ENCODE measurements at places on chromosomes 13 and 19.

DNA sequence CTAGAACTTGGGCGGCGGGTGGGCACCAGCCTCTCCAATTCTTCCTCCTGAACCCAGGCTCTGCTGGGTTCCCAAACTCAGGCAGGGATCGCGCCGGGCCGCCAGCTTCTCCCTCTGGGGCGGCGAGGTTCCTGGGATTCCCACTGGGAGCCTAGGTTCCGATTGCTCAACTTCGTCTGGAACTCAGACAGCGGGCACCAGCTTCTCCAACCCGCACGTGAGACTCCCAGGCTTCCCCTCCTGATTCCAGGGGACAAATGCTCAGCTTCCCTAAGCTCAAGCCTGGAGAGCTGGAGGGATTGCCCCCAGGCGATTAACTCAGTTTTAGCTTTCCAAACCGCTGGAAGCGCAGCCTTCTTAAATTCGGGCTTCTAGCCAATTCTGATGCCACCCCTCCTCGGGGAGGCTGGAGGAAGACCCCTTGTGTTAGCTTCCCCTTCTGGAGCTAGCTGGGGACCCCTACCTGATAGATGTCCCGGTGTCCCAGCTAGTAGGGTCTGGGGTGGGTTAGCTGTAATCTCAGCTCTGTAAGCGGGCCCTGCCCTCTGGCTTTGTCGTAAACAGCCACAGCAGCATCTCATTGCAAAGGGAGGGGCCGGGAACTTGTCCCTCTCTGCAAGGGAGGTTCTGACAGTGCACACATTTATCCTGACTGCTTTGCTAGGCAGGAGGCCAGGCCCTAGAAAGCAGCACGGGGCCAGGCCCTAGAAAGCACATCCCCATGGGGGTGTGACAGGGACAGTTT lies 671 bp downstream of the MCOLN1 start:
- no peak for DNase-seq

DNA sequence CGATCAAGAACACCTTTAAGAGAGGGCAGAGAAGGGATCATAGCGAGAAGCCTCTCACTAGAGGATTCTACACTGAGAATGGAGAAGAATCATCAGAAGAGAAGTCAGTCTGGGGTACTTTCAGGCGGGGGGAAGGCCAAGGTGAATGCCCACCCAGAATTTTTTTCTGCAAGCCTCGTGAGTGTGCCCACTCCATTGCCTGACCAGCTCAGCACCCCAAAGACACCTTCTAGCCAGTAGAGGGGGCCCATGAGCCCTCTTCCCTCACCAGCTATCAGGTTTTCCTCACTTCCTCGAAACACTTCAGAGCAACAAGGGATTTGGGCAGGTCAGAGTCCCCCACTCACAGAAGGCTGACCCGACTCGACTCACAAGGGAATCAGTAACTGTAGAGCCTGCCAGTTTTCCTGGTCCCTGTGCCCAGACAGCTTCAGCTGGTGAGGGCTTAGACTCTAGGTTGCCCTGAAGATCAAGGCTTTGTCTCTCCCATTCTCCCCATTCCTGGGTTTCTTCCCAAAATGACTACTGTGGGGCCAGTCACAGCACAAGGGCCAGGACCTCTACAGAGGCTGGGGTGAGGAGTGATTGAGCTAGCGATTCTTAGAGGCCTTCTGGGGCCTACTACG lies 18.4 kb downstream of the NLRP13 start:
- DNase-seq: no peak

DNA sequence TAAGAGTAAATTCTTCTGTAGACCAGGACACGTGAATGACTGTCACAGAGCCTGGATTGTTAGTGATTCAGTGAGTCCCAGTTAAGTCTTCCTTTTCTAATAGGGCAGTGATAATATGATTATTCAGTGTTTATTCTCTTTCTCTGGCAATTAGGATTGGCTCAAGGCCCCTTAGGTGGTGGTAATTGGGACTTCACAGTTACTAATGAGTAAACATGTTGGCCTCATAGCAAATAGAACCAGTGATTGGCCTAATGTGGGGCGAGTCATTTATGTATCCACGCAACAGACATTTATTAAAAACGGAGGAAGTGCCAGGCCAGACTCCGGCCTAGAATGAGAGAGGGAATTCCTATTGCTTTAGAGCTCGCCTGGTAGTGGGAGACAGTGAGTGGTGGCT lies 72.4 kb downstream of the SHISA2 start:
- DNase-seq: no peak

- DNase-seq: no peak
These were observed 224.4 kb upstream of the HTR2A start for GRCh38 chr13:47121092-47121763.

DNA sequence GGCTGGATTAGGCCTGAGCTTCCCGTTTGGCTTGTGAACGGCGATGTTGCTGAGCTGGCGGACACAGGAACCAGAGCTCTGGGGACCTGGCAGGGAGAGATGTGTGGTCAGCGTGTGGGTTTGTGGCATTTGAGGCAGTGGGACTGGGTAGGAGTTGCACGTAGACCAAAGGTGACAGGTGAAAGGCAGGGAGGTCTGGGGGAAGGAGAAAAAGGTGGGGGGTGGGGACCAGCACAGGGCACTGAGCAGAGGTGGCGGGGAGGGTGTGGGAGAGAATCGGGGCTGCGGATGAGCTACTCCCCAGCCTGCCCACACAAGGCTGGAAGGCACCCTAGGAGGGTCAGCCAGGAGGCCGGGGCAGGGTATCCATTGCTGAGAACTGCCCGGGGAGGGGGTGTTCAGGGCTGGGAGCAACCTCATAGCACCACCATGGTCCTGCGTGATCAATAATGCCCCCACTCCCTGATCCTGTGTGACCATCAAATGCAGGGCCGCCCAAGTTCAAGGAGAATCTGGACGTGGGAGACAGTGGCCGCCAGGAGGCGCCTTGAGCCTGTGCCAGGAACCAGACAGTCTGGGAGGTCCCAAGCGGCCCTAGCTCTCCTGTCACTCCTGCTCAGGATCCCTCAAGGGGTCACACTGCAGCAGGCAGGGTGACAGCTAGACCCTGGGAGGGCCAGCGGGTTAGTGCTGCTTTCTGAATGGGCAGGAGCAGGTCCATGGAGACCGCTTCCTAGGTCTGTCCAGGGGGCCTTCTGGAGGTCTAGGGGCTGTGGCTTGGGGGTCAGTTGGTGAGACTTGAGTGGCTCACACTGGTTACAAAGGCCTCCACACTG lies 12.8 kb upstream of the SELENOW start:
- DNase-seq: no peak

- no peak for DNase-seq
These were observed 12.8 kb downstream of the RGCC start for GRCh38 chr13:41470196-41470595.

- DNase-seq: no peak
These were observed 4.4 kb downstream of the TRIR start for GRCh38 chr19:12730064-12730463.

GRCh38 chr19:41877916-41878905 lies 1.1 kb downstream of the CD79A start:
- DNase-seq: no peak

- no peak for DNase-seq
These were observed 105.6 kb upstream of the SERP2 start for GRCh38 chr13:44267980-44268379.

DNA sequence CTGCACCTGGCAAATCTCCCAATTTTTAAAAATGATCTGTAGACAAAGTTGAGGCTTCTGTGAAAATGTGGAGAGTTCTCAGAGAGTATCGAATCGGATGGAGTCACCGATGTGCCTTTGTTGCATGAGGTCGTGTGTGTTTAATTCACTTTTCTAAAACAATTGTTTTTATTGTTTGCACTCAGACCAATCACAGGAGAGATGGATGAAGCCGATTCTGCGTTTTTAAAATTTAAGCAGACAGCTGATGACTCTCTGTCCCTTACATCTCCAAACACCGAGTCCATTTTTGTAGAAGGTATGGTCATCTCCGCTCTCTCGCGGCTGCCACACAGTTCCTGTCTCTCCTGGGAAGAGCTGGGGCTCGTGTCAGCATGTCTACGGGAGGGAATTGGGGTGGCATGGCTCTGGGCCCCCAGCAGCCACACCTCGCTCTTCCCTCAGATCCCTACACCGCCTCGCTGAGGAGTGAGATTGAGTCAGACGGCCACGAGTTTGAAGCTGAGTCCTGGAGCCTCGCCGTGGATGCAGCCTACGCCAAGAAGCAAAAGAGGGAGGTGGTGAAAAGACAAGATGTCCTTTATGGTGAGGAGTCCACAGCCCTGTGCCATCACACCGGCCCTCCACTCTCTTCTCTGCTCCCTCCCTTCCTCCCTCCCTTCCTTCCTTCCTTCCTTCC lies 47.2 kb downstream of the PEX11G start:
- no peak for DNase-seq

DNA sequence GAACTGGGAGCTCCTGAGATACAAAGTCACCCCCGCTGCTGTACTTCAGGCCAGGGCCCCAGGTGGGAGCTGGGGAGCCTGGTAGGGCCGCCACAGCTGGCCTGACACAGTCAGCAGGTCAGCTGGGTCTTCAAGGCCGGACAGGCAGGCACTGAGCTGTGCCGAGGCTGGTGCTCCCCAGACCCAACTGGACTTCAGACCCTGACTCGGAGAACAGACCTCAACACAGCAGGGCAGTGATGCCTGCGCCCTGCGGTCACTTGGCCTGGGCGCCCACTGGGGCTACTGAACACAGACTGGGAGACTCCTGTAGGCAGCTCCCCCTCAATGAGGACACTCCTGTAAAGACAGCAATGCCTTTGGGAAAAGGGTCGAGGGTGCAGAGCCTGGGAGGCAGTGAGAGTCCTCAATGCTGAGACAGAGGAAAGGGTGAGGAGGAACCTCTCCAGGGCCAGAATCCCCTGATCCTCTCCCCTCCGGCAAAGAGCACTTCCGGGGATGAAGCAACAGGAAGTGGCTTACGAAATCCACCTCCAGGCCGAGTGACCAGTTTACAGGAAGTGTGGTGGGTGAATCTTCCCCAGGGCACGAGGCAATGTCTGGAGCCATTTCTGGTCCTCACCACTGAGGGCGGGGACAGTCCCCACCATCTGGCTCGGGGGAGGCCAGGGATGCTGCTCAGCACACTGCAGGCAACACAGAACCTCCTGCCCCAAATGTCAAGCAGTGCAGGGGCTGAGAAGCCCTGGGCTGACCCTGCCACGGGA lies 40.8 kb upstream of the ISYNA1 start:
- DNase-seq: no peak

GRCh38 chr19:39401070-39401548 lies 5.5 kb upstream of the ZFP36 start:
- peak; percentile 47 for DNase-seq

GRCh38 chr13:91630946-91631345 lies 232.5 kb downstream of the GPC5 start:
- no peak for DNase-seq

- DNase-seq: no peak
These were observed 120.0 kb upstream of the ZNF536 start for GRCh38 chr19:30252214-30252613.

GRCh38 chr13:48873587-48873986 lies 102.1 kb upstream of the FNDC3A start:
- DNase-seq: no peak

DNA sequence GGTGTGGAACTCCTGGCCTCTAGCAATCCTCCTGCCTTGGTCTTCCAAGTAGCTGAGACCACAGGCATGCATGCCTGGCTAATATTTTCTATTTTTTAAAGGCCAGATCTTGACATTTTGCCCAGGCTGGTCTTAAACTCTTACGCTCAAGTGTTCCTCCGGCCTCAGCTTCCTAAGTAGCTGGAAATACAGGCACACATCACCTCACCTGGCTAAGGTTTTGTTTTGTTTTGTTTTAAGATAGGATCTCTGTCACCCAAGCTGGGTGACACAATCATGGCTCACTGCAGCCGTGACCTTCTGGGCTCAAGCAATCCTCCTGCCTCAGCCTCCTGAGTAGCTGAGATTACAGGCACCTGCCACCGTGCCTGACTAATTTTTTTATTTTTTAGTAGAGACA lies 5.5 kb upstream of the RLN3 start:
- no peak for DNase-seq

- DNase-seq: no peak
These were observed 256.4 kb downstream of the DLEU7 start for GRCh38 chr13:50587115-50587514.

- DNase-seq: no peak
These were observed 279.8 kb downstream of the DIAPH3 start for GRCh38 chr13:59883885-59884284.

GRCh38 chr13:59837101-59837500 lies 326.6 kb downstream of the DIAPH3 start:
- no peak for DNase-seq

DNA sequence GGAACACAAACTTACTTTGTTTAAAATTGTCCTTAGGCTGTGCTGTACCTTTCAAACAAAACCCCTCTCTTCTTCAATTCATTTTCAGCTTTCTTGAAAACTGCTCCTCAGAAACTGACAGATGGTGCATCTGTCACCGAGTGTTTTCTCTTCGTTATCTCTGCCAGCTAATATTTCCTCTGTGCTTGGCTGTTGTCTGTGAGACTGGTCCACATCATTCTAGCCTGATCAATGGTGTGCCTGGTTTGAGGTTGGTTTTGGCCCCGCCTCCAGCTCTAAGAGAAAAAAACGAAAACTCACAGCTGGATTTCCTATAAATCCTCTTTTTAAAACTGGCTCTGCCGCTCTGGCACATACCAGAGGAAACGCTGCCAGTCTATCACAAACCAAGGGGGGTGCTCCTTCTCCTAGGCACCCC lies 79.7 kb downstream of the STARD13 start:
- no peak for DNase-seq

All from activated naive CD4-positive, alpha-beta T cell (primary cell).